ENCODE measurements at places on chromosomes 16 and 17. TPM values are rescaled to one million over a fixed set of nuclear protein-coding genes. Genes with fewer than 3 reads are reported as not detected.

G6PC1 gene
- total RNA-seq, result 0.16 TPM

- no peak for DNase-seq
Measured at GRCh38 chr17:65018610-65019316, 37.8 kb downstream of the GNA13 start.

DNA sequence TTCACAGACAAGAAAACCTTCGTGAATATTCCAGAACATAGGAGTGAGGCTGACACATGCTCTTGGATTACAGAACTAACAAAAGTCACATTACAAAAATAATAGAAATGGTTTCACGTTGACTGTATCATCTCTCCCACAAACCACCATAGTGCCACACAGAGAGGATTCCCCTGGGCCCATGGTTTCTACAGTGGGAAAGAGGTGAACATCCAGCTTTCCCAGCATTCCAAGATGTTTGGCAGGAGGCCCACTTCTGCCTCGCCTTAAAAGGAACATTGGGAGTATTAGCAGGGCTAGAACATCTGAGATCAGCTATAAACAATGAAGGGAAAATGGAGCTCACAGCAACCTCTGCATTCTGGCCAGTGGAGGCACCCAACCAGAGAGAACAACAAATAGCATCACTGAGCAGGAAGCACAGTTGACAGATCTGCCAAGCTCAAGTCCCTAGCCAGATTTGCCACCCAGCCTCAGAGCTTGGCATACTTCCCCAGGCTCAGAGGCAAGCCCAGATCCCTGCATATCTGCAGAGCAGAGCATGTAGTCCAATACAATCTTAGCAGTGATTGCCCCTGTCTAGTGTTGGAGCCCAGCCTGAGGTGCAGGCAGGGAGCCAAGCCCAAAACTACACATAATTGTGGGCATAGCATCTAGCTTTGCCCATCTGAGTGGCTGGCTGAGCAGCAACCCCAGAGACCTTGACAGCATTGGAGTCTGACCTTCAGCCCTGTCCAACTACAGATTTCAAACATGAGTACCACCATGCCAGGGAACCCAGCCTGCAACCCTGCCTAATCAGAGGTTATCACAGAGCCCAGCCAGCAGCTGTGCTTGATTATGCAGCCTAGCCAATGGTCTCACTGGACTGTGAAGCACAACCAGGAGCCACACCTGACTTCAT is 260.4 kb downstream of the CEP112 start:
- DNase-seq, result no peak

DNA sequence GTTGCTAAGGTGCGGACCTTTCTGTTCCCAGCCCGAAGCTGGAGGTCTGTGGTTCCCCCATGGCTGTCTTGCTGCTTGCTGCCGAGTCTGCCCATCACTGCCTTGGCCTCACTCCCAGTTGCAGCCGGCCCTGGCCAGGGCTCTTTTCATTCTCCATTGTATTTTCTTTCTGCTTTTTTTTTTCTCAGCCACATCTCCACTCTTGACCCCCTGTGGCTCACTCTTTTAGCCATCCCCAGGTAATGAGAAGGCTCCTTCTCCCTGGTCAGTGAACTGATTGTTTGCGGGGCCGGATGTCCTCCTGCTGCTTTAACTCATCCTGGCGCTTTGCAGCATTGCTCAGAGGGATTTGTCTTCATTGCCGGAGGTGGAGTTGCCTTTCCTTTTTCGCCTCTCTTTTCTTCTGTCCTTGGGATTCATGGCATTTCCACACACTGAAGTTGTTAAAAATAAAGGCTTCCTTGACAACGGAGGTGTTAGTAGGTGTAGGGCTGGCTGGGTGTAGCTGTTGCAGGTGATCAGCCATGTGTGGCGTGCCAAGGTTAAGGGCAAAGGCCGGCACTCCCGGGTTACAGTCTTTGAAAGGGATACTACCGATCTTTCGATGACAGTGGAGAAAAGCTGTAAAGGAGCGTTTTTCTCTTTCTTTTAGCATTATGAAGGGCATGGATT is 34.1 kb downstream of the MAP2K6 start:
- DNase-seq, result peak; percentile 81

DNA sequence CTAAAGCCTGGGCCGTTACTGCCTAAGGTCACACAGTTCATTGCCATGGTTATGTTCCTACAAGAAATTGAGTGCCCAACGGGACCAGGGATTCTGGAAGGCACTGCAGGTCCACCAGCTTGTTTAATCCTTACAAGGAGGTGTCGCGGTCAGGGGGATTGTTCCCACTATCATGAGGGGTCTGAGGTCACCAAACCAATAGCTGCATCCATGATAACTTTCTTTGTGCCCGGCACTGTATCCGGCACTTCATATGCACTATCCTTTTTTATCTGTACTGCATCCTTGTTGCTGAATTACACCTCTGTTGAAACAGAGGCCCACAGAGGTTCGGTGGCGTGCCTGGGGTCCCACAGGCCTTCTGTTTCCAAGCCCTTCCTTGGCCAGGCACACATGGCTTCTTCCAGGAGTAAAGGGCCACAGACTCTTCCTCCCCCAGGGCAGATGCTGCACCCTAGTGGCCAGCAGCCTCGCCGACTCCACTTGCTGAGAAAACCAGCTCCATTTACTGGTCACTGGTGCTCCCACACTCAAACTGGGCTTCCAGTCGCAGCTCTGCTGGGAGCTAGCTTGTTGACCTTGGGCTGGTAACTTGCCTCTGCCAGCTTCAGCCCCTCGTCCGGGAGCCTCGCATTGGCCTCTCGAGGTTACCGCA is 82.0 kb upstream of the PLCG2 start:
- DNase-seq, result peak; percentile 74

DNA sequence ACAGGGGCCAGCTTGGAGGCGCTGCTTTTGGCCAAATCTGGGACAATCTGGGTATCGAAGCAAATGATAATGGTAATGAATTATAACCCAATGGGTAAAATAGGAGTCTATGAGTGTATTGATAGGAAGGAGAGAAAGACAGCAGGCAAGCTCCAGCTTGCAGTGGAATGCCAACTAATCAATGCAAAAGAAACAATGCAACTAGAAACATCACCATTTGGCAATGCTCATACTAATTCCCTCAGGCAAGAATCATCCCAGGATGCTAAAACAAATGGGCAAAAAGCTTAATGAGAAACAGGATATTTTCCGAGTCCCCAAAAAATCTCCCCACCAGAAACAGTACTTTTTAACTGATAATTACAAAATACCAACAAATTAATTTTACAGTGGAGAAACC is 64.7 kb downstream of the ADCY9 start:
- no peak for DNase-seq

- DNase-seq, result no peak
Measured at GRCh38 chr17:63356337-63356757, 89.8 kb downstream of the CYB561 start.

- no peak for DNase-seq
Measured at GRCh38 chr17:37605813-37606505, 3.3 kb downstream of the SYNRG start.

GRCh38 chr17:22268214-22268911 is 576.0 kb downstream of the KCNJ18 start:
- no peak for DNase-seq

- DNase-seq, result no peak
Measured at GRCh38 chr16:19172098-19172780, 4.2 kb downstream of the SYT17 start.

All from kidney (tissue), 22 donors.